ENCODE measurements at places on chromosomes 3 and 15.

DNA sequence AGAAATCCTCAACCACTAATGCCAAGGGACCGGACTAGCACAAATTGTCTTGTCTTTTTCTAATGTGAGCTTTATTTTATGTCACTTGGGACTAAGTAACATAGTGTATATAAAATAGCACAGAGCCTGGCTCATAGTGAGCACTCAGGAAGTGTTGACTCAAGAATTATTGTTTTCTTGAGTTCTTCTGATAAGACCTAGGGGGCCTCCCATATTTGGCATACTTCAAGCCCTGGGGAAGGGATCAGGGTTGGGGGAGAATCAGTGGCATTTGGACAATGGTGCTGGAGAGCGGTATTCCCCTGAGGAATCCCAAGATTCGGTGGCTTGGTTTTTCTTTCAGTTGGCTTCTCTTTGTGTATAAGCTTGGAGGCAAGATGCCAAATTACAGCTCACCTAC is 19.4 kb downstream of the ZNF80 start:
- no peak for DNase-seq

DNA sequence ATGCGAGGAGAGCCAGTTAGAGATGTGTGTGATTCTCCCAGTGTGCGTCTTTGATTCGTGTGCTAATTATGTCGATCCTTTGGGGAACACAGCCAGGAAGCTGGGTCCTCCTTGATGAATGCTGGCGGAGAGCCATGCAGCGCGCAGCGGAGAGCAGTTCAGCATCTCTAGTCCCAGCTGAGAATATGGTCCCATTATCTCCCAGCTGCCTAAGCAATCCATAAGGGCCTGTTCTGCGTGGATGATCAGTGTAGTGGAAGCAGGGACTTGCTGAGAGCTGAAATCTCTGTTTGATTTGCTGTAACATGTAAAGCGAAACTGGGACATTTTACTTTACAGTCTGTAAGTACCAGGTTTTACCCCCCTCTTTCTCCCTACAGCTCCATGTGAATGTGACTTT is 412.7 kb downstream of the CNTN4 start:
- no peak for DNase-seq

- no peak for DNase-seq
Observed at GRCh38 chr15:64536244-64536836, 76.0 kb downstream of the ZNF609 start.

DNA sequence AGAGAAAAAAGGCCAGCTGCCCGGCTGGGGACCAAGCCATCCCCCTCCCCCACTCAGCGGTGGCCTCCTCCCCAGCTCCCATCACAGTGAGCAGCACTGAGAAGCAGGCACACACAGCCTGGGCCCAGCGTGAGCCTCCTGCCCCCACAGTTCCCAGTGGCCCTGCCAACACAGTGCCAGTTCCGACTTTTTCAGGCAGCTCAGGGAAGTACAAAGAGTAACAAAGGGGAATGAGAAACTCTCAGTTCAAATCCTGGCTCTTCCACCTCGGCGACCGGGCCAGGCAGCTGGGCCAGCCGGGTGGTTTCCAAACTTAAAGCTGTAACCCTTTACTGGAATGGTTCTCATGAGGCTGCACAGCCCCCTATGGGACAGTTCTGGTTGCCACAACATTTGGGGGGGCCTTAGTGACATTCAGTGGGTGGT is 18.5 kb downstream of the TNK2 start:
- no peak for DNase-seq

- peak; percentile 48 for DNase-seq
Observed at GRCh38 chr3:160564949-160565441, 376 bp downstream of the KPNA4 start.

- DNase-seq = no peak
Observed at GRCh38 chr3:195715134-195715533, 5.6 kb upstream of the MUC20 start.

DNA sequence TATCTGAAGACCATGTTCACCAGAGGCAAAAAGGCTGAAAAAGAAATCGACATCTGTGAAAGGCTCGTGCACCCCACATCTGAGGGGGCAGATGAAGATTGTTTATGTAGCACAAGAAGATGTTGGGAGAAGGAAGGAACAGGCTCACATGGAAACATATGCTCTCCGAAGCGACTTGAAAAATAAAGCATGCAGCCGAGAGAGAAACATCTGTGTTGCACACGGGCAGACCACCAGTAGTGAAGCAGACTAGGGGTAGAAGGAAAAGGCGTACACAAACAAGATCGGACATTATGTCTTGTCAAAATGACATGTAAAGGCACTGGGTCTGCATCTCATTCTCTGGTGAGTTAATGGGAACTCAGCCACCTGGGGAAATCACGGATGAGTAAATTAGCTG is 356.5 kb downstream of the ZIC4 start:
- DNase-seq = no peak

DNA sequence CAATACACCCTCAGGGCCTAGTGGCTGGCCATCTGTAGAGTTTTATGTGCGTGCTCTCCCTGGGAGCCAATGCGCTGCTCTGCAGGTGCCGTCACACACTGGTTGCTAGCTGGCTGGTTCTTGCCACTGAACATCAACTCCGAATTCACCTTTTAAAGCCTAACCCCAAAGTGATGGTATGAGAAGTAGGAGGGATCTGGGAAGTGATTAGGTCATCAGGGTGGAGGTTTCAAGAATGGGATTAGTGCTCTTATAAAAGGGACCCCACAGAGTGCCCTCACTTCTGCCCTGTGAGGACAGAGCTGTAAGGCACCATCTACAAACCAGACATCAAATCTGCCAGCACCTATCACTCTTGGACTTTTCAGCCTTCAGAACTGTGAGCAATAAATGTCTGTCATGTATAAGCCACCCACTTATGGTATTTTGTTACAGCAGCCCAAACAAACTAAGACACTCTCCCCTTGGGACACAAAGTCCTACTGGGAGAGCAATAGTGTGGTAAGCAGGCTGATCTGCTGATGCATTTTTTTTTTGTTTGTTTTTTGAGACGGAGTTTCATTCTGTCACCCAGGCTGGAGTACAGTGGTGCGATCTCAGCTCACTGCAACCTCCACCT is 20.3 kb downstream of the RGMA start:
- DNase-seq = no peak

- no peak for DNase-seq
Observed at GRCh38 chr15:70672081-70672480, 91.3 kb downstream of the UACA start.

DNA sequence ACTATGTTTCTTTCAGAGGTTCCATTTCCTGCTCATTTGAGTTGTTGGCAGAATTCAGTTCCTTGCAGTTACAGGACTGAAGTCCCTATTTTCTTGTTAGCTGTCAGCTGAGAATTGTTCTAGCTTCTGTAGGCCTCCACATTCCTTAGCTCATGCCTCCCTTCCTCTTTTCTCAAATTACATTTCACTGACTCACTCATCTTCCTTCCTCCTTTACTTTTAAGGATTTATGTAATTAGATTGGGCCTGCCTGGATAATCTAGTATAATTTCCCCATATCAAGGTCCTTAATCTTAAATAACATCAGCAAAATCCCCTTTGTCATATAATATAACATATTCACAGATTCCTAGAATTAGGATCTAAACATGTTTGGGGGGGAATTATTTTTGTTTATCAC is 40.6 kb upstream of the RBMS3 start:
- no peak for DNase-seq

- DNase-seq = no peak
Observed at GRCh38 chr3:129520960-129521359, 7.5 kb upstream of the RHO start.

GRCh38 chr15:63362196-63362595 is 19.4 kb downstream of the CA12 start:
- DNase-seq = no peak

DNA sequence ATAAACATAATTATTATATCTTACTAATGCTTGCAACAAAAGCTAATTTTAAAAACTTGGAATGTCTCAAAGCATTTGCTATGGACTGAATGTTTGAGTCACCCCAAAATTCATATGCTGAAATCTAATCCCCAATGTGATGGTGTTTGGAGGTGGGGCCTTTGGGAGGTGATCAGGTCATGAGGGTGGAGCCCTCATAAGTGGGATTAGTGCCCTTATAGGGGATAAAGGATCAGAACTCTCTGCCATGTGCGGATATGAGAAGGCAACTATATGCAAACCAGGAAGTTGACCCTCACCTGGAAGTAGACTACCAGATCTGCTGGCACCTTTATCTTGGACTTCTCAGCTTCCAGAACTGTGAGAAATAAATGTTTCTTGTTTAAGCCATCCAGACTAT is 137.7 kb downstream of the LIPC start:
- DNase-seq = no peak

All from GM12891 (cell line).